ENCODE measurements at places on chromosomes 16 and 17.

DNA sequence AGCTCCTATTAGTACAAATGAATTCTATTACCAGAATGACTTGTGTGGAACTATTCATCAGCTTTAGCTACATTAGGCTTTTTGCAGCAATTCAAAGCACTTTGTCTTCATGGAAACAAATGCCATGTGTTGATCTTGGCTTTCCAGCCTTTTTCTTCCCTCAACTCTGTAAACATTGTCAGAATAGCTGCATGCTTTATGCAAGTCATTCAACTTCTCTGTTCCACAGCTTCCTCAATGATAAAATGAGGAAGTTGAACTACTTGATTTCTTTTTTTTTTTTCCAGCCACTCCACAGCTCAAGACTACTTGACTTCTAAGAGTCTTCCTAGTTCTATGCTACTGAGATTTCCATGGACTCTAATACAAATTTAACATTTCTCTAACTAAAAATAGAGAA, 41.1 kb downstream of the KIAA0753 start:
- no peak for DNase-seq

DNA sequence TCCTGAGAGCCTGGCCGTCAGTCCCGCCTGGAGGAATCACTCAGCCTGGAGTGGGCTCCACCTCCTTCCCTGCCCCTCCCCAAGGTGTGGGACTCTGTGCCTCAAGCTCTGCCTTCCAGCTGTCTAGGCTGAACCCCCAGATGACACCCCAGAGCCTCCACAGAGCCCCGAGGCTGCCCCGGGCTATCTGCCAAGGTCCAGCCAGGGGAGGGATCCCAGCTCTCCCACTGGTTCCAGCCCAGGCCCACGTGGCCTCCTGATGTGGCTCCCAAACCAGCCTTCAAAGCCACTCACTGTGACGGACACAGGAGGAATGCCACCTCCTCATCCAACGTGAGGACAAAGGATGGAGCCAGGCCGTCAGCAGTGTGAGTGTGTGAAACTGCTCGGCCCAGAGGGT, 45.6 kb upstream of the ENPP7 start:
- no peak for DNase-seq

DNA sequence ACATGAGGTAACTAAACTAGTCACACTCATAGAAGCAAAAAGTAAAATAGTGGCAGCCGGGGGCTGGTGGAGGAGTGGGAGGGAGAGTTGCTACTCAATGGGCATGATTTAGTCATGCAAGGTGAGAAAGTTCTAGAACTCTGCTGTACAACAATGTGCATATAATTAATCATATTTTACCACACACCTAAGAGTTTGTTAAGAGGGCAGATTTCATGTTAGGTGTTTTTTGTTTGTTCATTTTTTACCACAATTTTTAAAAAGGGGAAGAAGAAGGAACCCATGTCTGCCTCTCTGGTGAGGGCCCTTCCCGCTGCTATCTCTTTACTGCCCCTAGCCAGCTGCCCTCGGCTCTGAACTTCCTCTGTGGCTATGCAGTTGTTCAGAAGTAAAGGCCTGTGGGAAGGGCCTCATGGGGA, 11.2 kb downstream of the CD300LB start:
- no peak for DNase-seq

GRCh38 chr16:82400046-82400445, 226.7 kb upstream of the CDH13 start:
- no peak for DNase-seq

GRCh38 chr17:34283571-34283970, 2.0 kb upstream of the CCL11 start:
- DNase-seq = no peak

DNA sequence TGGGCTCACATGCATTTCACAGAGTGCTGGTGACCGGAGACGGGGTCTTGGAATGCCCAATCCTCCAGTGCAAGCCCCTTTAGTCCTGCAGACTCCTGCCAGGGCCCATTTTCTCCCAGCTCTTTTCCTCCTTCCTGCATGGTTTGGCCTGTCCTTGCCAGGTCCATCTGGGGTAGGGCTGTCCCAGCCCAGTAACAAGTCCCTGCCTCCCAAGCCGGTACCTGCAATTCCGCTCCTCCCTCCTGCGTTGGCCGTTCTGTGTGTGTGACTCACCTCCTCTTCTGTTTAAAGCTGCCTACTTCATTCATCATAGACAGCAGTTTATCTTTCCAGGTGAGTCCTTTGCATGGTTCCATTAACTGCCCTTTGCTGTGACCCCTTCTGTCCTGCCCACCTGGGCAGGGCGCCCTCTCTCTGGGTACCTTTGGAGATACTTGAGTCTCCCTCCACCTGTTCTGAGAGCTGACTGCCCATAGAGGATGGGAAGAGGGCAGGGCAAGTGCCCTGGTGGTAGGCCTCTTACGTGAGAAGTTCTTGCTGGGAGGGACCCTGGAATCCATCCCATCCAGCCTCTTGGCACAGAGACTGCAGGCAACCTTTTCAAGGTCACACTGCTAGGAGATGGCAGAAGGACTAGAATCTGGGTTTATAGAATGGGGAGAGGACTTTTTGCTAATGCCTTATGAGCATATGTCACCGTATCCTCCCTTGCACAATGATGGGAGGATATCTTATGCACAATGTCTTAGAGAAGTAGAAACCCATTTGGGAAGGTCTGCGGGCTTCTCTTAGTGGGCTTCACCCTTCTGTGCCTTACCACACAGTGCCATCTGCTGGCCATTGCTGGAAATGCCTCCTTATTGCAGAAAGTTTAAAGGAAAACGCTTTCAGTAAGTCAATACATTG, 29.7 kb upstream of the LGALS9 start:
- DNase-seq = peak; percentile 63

GRCh38 chr17:36833279-36833678, 104.0 kb upstream of the LHX1 start:
- DNase-seq = no peak

- DNase-seq = no peak
Observed at GRCh38 chr17:14432079-14432478, 131.2 kb downstream of the HS3ST3B1 start.

DNA sequence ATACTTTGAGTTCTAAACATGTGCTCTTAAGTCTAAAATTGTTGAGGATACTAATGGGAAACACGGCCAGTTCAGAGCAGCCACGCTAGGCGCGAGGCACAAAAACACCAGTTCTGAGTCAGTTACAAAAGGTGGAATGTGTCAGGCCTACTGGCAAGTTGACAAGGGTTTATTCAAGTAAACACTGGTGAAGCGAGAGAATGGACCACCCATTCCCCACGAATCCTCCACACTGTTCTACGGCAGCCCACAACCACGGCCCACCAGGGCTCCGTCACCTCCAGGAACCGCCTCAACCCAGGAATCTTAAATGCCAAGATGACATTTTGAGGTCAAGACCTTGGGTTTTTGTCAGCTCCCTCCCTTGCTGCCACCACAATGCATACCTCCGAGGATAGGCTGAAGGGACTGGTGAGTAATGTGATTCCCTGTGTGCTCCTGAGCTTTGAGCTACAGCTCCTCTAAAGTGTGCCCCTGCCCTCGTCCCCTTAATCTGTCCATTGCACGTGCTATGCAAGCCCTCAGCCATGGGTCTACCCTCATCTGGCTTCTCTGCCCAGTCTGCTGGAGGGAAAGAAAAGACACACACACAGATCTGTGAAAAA, 28.5 kb upstream of the TRAP1 start:
- DNase-seq = no peak

GRCh38 chr16:66673691-66674090, 22.9 kb downstream of the CMTM4 start:
- DNase-seq = no peak

GRCh38 chr17:80647746-80648145, 103.1 kb downstream of the RPTOR start:
- no peak for DNase-seq

GRCh38 chr16:71341881-71342280, 16.6 kb upstream of the CALB2 start:
- DNase-seq = no peak

DNA sequence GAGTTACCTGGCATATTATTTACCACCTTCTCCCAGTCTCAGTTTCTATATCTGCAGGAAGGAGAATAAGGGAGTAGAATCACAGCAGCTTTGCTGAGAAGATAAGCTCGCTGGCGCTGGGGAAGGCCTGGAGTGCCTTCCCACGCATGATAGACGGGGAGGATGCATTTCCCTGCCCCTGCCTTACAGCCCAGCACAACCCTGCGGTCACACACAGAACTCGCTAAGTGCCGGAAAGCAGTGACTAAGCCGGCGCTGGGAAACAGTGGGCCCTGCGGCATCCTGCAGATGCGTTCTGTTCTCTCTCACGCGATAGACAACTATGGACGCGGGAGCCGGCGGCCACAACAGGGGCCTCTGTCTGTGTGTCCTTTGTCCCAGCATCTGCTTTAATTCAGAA, 4.8 kb downstream of the CA5A start:
- no peak for DNase-seq

GRCh38 chr17:67992548-67993152, 3.6 kb downstream of the C17orf58 start:
- DNase-seq = no peak

DNA sequence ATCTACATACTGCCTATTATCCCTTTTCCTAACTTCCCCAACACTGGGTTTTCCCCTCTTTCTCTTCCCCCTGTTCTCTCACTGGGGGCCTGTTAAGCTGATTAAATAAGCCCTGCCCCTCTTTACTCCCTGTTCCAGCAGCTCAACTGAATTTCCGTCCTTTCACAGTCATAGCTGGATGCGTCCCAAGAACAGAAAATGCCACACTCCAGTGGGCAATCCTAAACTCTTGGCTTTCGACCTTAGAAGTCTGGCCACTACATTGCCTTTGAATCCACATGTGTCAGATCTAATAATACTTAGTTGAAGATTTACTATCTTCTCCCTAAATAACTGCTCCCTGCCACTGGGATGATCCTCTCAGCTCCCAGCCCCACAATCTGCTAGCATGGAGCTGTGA, 34.5 kb downstream of the KCNJ16 start:
- DNase-seq = no peak

DNA sequence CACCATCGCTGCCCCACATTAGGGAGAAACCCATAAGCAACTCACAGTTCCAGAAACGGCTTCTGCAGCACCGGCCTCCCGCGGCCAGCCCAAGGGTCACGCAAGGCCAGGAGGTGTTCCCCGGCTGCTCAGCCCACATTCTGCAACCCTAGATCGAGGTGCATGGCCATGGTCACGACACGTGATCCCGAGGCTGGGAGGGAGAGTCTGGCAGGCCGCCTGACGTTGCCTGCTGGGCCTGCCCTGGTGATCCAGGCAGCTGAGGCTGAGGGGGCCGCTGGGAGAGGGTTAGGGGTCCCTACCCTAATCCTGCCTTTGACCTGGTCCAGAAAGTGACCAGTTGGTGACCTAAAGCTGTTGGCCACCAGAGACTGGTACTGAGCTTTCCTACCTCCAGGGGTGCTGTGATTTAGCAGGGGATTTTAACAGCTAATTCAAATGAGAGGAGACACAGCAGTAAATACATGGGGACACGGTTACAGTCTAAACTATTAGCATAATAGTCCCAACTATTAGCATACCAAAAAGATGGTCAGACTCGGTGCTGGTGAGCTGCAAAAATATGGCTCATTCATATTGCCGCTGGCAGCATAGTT, 97.4 kb upstream of the CIBAR2 start:
- no peak for DNase-seq

DNA sequence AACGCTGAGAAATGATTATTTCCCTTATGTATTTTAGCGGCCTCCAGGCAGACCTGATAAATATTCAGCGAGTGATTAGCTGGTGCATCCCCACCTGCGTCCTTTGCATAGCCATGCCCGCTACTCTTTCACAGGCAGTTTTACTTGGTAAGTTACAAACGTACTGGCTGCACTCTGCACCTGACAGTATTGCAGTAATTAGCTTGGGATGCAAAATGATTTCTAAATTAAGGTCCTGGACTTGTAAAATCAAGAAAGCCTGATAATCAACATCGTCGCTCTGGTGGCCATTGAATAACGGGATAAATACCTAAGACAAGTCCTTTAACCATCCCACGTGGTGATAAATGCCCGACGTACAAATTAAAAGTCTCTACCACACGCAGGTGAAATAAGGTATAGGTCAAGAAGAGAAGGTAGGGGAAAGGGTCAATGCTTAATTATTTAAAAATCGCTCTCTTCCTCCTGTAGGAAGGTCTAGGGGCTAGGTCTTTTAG, 998 bp upstream of the PRKCA start:
- no peak for DNase-seq

DNA sequence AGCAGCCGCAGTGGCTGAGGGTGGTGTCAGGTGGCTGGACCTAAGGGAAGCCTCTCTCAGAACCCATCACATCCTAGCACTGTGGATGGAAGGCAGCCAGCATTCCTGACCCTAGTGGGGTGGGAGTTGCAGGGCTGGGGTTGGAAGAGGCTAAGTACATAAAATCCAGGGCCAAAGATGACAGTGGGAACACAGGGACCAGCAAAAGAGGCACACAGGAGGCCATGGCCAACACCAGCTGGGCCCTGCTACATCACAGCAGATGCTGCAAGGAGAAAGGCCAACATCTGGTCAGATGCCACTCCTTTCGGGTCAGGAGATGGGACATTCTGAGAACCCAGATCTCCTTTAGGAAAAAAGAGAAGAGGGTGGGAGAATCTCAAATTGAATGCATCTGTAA, 415.4 kb downstream of the SLC39A11 start:
- DNase-seq = no peak

DNA sequence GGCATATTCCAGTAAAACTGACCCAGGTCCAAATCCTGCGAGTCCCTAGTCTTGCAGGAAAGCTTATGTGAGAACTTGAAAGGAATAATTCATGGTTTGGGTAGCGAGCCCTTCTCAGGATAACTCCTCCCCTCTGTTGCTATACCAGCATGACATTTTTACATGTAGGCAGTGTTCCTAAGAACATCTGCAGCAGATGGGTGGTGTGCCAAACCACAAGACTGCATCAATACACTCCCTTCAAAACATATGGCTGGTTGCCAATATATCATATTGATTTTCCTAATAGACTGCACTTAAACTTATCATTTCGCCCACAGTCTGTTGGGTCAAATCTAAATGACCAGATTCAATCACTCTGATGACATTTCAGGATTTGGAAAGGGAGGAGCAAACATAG, 19.9 kb downstream of the PSME3IP1 start:
- DNase-seq = no peak

DNA sequence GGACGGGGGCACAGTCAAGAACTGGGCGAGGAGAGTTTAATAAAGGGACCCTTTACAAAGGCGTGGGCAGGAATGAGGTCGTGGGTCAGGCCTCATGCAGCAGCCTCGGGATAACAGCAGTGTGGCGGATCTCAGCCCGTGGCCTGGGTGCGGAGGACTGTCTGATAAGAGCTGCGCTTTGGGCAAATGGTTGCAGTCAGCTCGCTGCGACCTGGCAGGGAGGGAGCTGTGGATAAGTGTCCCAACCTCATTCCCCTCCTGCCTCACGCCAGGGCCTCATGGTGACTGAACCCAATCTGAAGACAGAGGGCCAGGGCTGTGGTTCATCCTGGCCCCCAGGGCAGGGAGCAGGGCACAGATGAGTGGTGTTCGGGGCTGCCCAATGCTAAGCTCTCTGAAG, 13.6 kb downstream of the SMTNL2 start:
- no peak for DNase-seq

- DNase-seq = no peak
Observed at GRCh38 chr17:80105762-80106161, 4.4 kb downstream of the GAA start.

Measured in stimulated activated CD4-positive, alpha-beta T cell treated with anti-CD3 and anti-CD28 coated beads, Interleukin-15, amount 100 ng/mL, for 1 hour (primary cell).